ENCODE measurements at places on chromosomes 12 and 14.
A peak's percentile ranks its signal among the peaks of the same experiment; 100 is the strongest.

DNA sequence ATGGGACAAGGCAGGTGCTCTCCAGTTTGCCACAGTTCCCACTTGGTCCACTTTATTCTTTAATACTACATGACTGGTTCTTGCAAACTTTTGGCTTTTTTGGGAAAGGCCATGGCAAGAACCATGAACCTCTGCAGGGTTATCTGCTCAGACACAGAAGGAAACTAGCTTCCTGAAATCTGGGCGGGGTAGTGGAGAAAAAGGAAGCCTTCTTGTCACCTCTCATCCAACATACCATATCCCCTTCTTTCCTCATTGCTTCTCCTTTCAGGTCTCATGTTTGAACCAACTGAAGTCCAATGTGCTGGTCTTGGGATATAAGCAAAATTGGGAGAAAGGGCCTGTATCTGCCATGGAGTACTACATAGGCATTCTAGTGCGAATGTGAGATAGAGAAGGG lies 5.5 kb upstream of the KLHL33 start:
- H3K4me3 ChIP-seq: no peak overlapping the region
- no peak for DNase-seq
- H3K36me3 ChIP-seq: peaks cover 7% of the 10 kb centered on the region
- H3K27me3 ChIP-seq: no peaks in the 10 kb centered on the region
- no peak overlapping the region for H3K27ac ChIP-seq

- peak overlapping the region; percentile 14 for H3K27ac ChIP-seq
- DNase-seq: no peak
- H3K27me3 ChIP-seq: no peaks in the 10 kb centered on the region
- peaks cover 2% of the 10 kb centered on the region for H3K36me3 ChIP-seq
- H3K4me1 ChIP-seq: peaks cover 6% of the 10 kb centered on the region
Observed at GRCh38 chr12:124480469-124481256, 86.7 kb downstream of the NCOR2 start.

GRCh38 chr12:70671698-70672097 lies 34.5 kb upstream of the PTPRB start:
- no peak for DNase-seq
- no peaks in the 10 kb centered on the region for H3K36me3 ChIP-seq
- no peaks in the 10 kb centered on the region for H3K4me1 ChIP-seq
- H3K27me3 ChIP-seq: no peaks in the 10 kb centered on the region
- H3K4me3 ChIP-seq: no peak overlapping the region

- no peaks in the 10 kb centered on the region for H3K36me3 ChIP-seq
- H3K4me1 ChIP-seq: no peaks in the 10 kb centered on the region
- no peak for DNase-seq
- no peak overlapping the region for H3K27ac ChIP-seq
- no peak overlapping the region for H3K4me3 ChIP-seq
- H3K27me3 ChIP-seq: no peaks in the 10 kb centered on the region
Observed at GRCh38 chr12:3049611-3050249, 27.4 kb upstream of the TSPAN9 start.

- H3K27ac ChIP-seq: no peak overlapping the region
- H3K36me3 ChIP-seq: no peaks in the 10 kb centered on the region
- no peaks in the 10 kb centered on the region for H3K27me3 ChIP-seq
- no peak overlapping the region for H3K4me3 ChIP-seq
Observed at GRCh38 chr12:72219937-72220336, 52.2 kb upstream of the TRHDE start.

DNA sequence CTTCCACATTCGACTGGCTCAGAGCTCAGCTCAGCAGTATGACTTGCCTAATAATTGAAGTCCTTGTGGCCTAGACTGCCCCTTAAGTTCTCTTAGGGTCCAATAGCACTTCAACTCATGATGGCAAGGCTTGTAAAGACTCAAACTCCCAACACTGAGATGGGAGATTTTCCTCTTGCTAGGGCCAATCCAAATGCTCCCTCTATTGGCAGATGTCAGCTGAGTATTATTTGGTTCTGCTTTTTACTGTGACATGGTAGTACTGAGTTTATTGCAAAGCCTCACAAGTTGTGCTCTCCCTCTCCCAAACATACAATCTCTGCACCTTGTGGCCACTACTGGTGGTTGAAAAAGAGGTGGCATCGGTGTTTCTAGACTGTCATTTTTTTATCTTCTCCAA lies 164.2 kb downstream of the ALG10 start:
- no peaks in the 10 kb centered on the region for H3K27me3 ChIP-seq
- DNase-seq: no peak
- no peak overlapping the region for H3K4me3 ChIP-seq
- H3K27ac ChIP-seq: no peak overlapping the region
- no peaks in the 10 kb centered on the region for H3K36me3 ChIP-seq

- H3K36me3 ChIP-seq: no peaks in the 10 kb centered on the region
- H3K4me3 ChIP-seq: no peak overlapping the region
- H3K4me1 ChIP-seq: peaks cover 26% of the 10 kb centered on the region
- H3K27ac ChIP-seq: no peak overlapping the region
- no peaks in the 10 kb centered on the region for H3K27me3 ChIP-seq
- no peak for DNase-seq
Observed at GRCh38 chr14:72925171-72925759, 999 bp upstream of the DCAF4 start.

GRCh38 chr14:74641601-74642391 lies 29.8 kb upstream of the LTBP2 start:
- DNase-seq: no peak
- no peaks in the 10 kb centered on the region for H3K36me3 ChIP-seq
- H3K27me3 ChIP-seq: no peaks in the 10 kb centered on the region

DNA sequence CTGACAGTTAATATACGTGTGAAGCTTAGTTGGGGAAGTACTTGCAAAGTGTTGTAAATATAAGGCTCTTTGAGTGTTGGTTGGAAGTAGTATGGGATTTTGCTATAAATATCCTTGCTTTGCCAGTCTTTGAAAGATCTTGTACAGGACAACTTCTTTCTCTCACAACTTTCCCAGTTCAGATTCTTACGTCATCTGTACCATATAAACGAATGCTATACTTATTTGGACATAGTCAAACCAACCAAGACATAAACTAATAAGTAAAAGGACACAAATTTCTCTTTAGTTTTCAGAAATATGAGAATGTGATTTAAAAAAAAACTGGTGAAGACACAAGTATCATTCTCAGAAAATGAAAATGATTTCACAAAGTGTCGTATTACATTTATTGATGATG lies 153.1 kb upstream of the NPAS3 start:
- no peaks in the 10 kb centered on the region for H3K27me3 ChIP-seq
- DNase-seq: no peak
- H3K4me1 ChIP-seq: no peaks in the 10 kb centered on the region
- H3K27ac ChIP-seq: no peak overlapping the region
- no peaks in the 10 kb centered on the region for H3K36me3 ChIP-seq

GRCh38 chr14:99850709-99851108 lies 57.5 kb downstream of the EML1 start:
- H3K36me3 ChIP-seq: no peaks in the 10 kb centered on the region
- no peak overlapping the region for H3K4me3 ChIP-seq
- H3K27ac ChIP-seq: no peak overlapping the region
- H3K27me3 ChIP-seq: no peaks in the 10 kb centered on the region
- DNase-seq: no peak

- no peak for DNase-seq
- no peaks in the 10 kb centered on the region for H3K36me3 ChIP-seq
- no peaks in the 10 kb centered on the region for H3K27me3 ChIP-seq
- H3K4me3 ChIP-seq: no peak overlapping the region
Observed at GRCh38 chr14:105842105-105842504, 315.7 kb downstream of the TMEM121 start.

GRCh38 chr12:42744539-42745182 lies 155.1 kb upstream of the PRICKLE1 start:
- no peak for DNase-seq
- no peak overlapping the region for H3K4me3 ChIP-seq
- H3K4me1 ChIP-seq: peaks cover 16% of the 10 kb centered on the region
- no peak overlapping the region for H3K27ac ChIP-seq
- H3K27me3 ChIP-seq: no peaks in the 10 kb centered on the region
- no peaks in the 10 kb centered on the region for H3K36me3 ChIP-seq

DNA sequence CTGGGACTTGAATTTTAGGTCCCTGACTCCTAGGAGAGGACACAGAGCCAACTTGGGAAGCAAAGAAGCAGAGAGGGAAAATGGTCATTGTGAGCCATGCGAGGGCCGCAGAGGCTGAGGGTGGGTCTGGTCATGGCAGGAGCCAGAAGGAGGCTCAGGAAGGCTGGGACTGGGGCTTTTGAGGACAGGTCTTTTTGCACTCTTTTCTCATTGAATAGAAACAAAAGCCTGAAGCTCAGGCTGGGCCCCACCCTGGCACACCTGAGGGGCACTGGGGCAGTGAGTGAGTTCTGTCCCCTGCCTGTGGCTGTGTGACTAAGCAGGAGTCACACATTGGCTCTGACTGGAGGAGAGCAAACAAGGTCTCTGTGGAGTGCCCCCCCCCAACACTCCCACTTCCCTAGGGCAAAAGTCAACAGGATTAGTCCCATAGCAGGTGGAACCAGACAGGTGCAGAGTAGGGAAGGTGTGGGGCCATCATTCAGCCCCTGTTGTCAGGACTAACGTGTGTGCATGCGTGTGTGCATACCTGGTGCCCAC lies 2.8 kb downstream of the KRT7 start:
- H3K27ac ChIP-seq: no peak overlapping the region
- H3K4me1 ChIP-seq: peaks cover 14% of the 10 kb centered on the region
- no peak overlapping the region for H3K4me3 ChIP-seq
- no peak for DNase-seq
- H3K36me3 ChIP-seq: no peaks in the 10 kb centered on the region
- no peaks in the 10 kb centered on the region for H3K27me3 ChIP-seq

DNA sequence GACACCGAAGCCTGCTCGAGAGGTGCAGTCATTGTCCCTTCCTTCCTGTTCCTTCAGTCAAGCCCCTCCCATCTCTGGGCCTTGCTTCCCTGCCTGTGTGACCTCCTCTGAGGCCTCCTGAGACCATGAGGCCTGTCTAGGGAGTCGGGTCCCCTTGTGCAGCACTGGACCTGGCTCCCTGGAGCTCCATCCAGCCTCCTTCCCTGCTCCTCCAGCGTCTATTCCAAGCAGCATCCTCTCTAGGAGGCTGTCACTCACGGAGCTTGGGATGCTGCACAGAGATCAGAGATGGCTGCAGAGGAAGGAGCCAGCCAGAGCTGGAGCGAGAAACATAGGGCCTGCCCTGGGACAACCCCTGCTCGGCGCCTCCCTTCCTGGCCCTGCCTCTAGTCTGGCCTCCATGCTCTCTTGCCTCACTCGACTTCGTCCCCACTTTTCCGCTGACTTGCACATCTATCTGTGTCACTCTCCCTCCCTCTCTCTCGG lies 142.7 kb downstream of the BCL11B start:
- H3K4me1 ChIP-seq: no peaks in the 10 kb centered on the region
- DNase-seq: no peak
- H3K27me3 ChIP-seq: peaks cover 4% of the 10 kb centered on the region
- no peaks in the 10 kb centered on the region for H3K36me3 ChIP-seq

- no peak within 1 kb of the TSS for H3K4me3 ChIP-seq
- H3K4me1 ChIP-seq: no peaks in the 10 kb centered on the region
- DNase-seq: no peak
- H3K36me3 ChIP-seq: no peaks in the 10 kb centered on the region
- no peaks in the 10 kb centered on the region for H3K27me3 ChIP-seq
Observed at GRCh38 chr14:76826122-76826521, at the start of gene LRRC74A. TSS of gene LRRC74A (plus strand) at chr14:76826408. CDS start at chr14:76826698, 290 bp downstream.

DNA sequence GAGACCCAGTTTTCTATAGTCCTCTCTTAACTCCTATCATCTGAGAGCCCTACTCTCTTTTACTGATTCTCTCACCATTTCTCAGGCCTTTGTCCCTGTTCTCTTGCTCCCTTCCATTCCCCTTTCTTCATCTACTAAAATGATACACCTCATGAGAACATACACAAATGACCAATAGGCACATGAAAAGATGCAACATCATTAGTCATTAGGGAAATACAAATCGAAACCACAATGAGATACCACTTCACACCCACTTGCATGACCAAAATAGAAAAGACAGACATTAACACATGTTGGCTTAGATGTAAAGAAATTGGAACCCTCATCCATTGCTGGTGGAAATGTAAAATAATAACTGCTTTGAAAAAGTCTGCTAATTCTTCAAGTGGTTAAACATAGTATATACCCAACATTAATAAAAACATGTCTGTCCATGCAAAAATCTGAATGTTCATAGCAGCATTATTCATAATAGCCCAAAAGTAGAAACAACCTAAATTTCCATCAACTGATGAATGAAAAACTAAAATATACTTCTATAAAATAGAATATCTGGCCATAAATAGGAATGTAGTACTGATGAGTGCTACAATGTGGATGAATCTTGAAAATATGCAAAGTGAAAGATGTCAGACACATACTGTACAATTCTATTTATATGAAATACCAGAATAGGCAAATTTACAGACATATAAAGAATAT lies 66.0 kb downstream of the DENND5B start:
- no peak overlapping the region for H3K27ac ChIP-seq
- peaks cover 64% of the 10 kb centered on the region for H3K4me1 ChIP-seq
- no peaks in the 10 kb centered on the region for H3K27me3 ChIP-seq

- H3K4me1 ChIP-seq: no peaks in the 10 kb centered on the region
- no peaks in the 10 kb centered on the region for H3K27me3 ChIP-seq
- H3K4me3 ChIP-seq: no peak overlapping the region
- H3K36me3 ChIP-seq: no peaks in the 10 kb centered on the region
- DNase-seq: no peak
- no peak overlapping the region for H3K27ac ChIP-seq
Observed at GRCh38 chr14:95432144-95433093, 84.0 kb downstream of the SYNE3 start.

DNA sequence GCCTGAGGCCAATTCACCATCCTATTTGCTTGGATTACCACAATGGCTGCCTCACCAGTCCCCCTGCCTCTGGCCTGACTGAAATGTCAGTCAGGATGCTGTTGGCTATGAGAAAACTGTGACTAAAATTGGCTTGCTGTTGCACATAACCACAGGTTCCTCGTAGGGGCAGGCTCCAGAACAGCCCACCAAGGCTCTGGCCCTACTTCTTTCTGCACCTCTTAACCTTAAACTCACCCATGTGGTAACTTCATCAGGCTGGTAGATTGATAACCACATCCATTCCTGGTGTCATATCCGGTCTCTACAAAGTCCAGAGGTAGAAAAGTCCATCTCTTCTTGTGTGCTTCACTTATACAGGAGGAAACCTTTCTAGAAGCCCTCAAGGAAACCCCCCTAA lies 172.4 kb upstream of the PLXNC1 start:
- DNase-seq: no peak
- no peak overlapping the region for H3K27ac ChIP-seq
- no peaks in the 10 kb centered on the region for H3K36me3 ChIP-seq
- no peaks in the 10 kb centered on the region for H3K4me1 ChIP-seq

DNA sequence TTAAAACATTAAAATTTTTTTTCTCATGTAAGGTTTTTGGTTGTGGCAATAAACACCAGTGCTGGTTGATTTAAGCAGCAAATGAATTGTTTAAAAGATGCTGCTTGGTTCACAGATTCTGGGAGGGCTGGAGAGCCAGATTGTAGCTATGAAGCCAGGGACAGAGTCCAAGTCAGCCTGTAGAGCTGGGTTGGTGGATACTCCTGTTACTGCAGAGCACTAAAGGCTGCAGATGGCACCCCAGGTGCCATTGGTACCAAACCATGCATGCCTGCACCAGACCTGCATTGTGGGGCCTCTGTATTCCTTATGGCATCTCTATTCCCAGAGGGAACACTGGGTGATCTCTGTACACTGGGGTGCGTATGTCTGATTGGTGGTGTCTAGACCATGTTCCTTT lies 113.3 kb downstream of the SNAPC1 start:
- DNase-seq: no peak
- H3K36me3 ChIP-seq: no peaks in the 10 kb centered on the region
- H3K27me3 ChIP-seq: peaks cover 45% of the 10 kb centered on the region
- H3K4me3 ChIP-seq: no peak overlapping the region
- no peaks in the 10 kb centered on the region for H3K4me1 ChIP-seq
- H3K27ac ChIP-seq: no peak overlapping the region

Data from HCT116 (cell line).